Activated CD8-positive, alpha-beta memory T cell treated with anti-CD3 and anti-CD28 coated beads for 48 hours (primary cell): ENCODE measurements at places on chromosomes 1 and 21.

- DNase-seq = no peak
Measured at GRCh38 chr1:197683895-197684553, 91.3 kb downstream of the DENND1B start.

GRCh38 chr1:232464325-232464724, 165.6 kb downstream of the SIPA1L2 start:
- DNase-seq = no peak

- no peak for DNase-seq
Measured at GRCh38 chr1:163241746-163242145, 39.0 kb upstream of the RGS5 start.

- no peak for DNase-seq
Measured at GRCh38 chr1:199898654-199899053, 128.9 kb upstream of the NR5A2 start.

DNA sequence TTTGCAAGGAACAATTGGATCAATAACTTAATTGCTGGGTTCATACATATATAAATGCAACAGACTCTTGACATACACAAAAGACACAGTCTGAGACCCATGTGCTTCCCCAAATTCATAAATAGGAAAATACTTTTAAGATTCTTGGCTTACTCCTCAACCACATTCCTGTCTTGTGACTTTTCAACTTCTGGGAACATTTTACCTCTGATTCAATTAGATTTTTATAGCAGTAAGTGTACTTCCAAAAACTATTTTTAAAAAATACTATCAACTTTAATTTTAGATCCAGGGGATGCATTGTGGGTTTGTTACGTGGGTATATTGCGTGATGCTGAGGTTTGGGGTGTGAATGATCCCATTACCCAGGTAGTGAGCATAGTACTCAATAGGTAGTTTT, 406.7 kb downstream of the RPS6KC1 start:
- DNase-seq = no peak

DNA sequence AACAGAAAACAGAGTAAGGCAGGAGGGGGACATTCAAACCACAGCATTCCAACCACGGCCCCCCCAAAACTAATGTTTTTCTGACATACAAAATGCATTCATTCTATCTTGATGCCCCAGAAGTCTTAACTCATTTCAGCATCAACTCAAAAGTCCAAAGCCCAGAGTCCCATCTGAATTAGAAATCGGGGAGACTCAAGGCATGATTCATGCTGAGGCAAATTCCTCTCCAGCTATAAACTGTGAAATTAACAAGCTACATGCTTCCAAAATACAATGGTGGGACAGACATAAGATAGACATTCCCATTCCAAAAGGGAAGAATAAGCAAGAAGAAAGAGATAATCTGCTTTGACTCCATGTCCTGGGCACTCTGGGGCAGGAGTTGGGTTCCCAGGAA, 73.9 kb downstream of the KCNJ15 start:
- no peak for DNase-seq

DNA sequence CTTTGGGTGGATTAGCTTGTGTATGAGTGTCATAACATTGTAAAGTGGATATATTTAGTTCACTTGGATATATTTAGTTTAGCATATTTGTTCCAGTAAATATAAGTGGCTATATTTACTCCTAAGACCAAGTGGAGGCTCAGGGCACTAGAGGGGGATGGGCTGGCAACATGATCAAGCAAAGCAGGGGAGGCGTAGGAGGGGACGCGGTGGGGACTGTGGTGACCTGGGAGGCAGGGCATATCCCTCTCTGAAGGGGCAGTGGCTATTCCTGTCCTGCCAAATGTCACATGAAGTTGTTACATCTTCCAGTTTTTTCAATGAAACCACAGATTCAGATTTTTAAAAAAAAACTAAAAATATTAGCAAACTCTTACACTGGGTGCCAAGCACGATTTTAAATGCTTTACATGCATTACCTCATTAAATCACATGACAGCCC, 51.9 kb upstream of the EDN2 start:
- no peak for DNase-seq

- DNase-seq = no peak
Measured at GRCh38 chr1:56872597-56872996, 18.0 kb downstream of the C8A start.
